ENCODE measurements at places on chromosomes 5 and 9.
A peak's percentile ranks its signal among the peaks of the same experiment; 100 is the strongest.

GRCh38 chr9:134887686-134888602 lies 7.3 kb downstream of the FCN2 start:
- no peak for DNase-seq

DNA sequence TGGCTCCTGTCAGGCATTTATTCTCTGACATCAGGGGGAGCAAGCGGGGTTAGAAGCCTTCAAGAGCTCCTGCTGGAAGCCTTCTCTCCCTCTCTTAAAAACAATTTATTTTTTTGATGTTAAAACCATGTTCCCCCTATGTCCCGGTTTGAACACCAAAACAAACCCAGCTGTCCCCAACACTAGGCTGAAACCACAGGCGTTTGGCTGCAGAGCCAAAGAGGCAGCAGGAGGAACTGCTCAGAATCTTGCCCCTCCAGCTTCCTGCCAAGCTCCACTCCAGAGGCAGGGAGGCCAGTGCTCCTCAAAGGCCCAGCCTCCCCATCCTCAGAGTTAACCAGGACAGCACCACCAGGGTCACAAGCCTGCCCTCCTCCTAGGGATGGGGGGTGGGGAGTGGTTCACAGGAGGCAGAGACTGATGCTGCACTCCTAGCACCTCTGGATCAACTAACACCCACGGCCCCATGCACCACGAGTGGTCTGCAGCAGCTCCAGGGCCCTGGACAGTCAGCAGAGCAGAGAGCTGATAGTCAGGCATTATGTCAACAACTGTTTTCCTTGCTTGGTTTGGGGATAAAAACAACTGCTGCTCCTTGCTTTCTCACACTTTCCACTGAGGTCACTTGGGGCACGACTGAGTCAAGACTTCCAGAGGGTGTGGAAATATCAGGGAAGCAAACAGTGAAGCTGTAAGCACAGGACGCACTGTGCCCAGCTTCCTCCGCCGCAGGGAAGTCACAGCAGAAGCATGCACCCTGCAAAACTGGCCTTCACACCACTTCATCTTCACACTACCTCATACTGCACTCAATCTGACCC lies 96.5 kb upstream of the ADRA1B start:
- DNase-seq = no peak

DNA sequence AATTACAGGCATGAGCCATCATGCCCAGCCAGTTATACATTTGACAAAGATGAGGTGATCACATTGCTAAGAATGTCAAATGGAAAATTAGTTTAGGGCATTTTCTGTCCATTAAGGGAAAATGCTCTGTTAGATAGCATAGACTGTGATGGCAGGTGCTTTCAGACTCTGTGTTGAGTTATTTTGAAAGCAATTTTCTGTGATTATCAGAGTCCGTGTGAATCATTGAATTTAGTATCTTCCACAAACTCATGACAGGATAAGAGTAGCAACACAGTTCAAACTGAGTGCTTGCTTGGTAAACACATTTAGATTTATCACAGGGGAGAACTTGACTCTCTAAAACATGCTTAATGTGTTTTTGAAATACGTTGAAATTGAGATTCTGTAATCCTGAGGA lies 69.0 kb downstream of the GAPVD1 start:
- no peak for DNase-seq

GRCh38 chr5:156815988-156816599 lies 34.0 kb upstream of the PPP1R2B start:
- DNase-seq = peak; percentile 2

DNA sequence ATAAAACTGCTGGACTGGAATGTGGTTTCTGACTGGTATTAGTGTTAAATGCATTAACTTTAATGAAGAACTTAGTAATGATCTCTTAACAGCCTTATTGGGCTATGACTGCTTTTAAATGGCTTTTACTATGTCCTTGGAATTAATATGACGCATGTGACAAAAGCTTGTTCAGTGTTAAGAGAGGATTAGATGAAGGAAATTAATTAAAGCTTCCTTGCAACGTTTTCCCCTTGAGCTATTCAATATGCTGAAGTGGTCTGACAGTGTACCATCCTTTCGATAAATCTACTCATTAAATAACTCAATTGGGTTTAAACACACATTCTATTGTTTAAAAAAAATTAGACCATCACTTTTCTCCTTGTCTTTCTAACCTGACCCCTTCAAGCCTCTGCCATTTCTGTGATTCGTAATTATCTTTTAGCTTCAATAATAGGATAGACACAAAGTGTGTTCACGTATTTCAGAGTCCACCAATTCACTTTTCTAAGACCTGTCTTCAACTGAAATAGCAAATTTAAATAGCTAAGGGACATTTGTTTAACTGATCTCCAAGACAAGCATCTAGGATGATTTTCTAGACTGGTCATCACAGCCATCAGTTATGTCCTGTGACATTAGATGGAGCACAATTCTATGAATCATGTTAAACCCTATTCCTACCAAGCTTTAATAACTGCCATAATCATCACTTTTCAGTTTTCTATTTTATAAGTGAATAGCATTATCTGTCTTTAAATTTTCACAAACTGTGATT lies 1258.0 kb upstream of the CDH9 start:
- DNase-seq = no peak

GRCh38 chr5:17249029-17249634 lies 31.7 kb downstream of the BASP1 start:
- DNase-seq = no peak

GRCh38 chr9:100670719-100671118 lies 92.8 kb downstream of the CAVIN4 start:
- DNase-seq = no peak

GRCh38 chr9:17611917-17612316 lies 33.1 kb downstream of the SH3GL2 start:
- DNase-seq = no peak

GRCh38 chr5:74613283-74613682 lies 27.2 kb downstream of the ENC1 start:
- DNase-seq = no peak

DNA sequence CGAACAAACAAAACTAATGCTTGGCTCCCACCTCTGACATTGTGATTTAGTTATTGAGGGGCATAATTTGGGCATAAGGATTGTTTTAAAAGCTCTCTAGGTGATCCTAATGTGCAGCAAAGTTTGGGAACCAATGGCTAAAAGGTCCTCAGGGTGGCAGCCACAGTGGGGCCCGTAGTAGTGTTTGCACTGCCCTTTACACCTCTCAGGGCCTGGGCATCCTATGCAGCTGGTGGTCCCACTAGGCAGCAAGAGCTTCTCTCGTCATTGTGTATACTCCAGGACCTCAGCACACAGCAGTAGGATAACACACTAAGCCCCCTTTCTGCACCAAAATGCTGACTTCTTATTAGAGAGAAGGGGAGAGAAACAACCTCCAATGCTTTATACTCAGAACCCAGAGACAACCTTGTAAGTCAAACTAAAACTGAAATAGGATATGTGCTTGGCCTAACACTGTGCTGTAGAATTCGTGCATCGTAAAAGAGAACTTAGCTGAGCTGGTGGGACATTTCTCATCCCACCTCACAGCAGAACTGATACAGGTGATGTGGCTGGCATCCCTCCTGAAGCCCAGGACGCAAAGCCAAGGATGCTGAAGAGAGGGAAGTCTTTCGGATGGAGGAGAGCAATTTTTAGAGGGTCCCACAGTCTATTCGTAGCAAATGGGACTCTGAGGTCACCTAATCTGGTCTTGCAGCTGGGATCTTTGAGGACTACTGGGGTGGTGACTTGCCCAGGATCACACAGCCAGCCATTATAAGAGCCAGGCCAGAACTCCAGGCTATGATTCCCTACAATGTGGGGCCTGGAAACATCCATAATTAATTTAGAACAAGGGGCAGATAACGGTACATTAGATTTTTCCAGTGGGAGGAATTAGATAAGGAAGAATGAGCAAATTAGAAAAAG lies 1.2 kb downstream of the GLRX start:
- DNase-seq = no peak

- no peak for DNase-seq
Observed at GRCh38 chr9:119026120-119026519, 343.1 kb downstream of the BRINP1 start.

- DNase-seq = no peak
Observed at GRCh38 chr5:154211641-154212390, 21.3 kb downstream of the GALNT10 start.

GRCh38 chr9:107973451-107973850 lies 483.9 kb upstream of the KLF4 start:
- DNase-seq = no peak

DNA sequence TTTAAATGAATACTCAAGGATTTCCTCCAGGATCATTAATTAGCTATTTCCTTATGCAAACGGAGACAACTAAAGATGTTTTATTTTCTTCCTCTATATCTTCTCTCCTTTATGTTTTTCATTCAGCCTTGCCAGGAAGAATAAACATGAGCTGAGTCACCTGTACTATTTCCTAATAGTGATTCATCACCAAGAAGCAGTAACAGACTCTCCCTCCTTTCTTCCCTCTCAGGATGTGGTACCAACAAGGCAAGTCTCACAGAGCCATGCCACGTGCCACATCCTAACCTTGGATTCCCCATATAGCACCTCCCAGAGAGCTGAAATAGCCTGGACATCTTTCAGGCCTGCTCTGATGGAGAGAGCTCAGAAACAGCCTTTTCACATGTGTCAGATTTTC lies 758.6 kb upstream of the DMAC1 start:
- DNase-seq = no peak

DNA sequence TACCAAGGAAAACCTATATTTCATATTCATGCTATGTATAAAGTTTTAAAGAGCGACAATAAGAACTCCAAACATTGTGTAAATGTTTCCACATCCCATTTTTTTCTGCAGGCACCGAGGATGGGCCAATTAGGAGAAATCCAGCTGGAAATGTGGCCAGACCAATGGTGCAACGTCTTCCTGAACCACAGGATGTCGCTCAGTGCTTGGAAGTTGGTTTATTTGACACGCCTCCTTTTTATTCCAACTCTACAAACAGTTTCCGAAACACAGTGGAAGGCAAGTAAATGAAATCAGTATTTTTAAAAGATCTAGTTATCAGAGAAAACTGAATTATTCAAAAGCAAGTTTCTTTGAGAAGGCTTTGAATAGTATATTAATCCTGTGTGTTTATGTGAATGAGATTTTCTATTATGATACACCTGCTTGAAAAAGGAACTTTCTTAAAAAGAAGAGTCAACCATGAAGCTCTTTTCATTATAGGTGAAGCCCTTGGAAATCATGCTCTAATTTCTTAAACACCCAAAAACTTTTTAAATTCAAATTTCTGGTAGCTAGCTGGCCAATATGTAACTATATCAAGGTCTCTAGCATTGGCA lies 9.1 kb downstream of the TYRP1 start:
- no peak for DNase-seq

DNA sequence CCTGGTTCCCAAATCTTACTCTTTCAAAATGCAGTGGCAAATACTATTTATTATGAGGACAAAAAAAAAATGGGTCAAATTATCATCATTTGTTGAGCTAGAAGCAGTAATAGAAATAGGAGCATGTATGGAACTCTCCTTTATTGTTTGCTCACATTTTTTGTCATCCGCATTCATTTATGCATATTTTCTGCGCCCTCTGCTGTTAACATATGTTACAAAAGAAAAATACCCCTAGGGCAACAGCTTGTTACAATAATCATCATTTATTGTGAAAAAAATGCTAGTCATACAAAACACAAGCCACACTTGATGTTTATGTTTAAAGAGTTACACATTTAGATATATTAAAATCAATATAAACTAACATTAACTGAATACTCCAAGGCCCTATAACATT lies 328.2 kb downstream of the TUSC1 start:
- DNase-seq = no peak

DNA sequence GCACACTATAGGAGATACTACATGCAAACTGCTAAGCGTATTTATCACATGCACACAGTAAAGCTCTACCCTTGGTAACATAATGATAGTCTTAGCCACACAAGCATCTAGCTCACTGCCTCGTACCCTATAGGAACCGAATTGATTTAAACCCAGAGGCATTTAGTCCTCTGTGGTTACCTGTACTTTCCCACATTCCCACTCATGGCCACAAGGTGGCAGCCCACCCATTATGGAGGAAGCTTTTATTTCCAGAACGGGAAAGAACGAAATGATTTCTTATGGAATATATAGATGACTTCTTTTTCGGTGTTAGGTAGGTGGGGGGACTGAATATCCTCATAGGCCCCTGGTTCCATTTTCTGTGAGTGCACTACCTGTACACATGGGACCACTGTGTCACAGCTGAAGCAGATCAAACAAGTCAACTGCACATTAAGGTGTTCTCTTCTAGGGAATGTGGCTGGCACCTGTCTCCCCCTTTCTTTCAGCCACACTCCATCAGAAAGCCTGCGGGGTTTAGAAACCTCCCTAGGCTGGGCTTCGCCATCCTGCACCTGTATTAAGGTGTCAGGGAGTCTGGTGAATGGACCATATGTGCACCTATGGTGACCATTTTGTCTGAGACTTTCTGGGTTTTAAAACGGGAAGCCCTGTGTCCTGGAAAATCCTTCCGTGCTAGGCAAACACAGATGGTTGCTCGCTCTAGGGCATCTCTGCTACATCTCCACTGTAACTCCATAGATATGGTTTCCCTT lies 313.2 kb downstream of the SLIT3 start:
- peak; percentile 41 for DNase-seq

DNA sequence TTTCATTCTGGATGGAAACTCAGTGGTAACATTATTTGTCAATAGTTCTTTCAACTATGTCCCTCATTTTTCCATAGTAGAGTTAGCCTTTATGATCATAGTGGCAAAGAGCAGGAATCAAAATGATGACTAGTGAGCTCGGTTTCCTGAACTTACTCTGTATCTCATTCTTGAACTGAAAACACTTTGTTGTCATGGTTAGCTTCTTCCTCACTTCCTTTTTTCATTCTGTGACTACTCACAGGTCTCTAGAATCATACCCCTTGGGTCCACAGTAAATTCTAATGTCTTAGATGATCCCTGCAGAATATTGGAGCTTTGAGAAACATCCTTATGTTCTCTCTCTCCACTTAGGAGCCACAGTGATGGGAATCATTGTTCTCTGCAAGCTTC lies 29.4 kb upstream of the RECK start:
- no peak for DNase-seq

DNA sequence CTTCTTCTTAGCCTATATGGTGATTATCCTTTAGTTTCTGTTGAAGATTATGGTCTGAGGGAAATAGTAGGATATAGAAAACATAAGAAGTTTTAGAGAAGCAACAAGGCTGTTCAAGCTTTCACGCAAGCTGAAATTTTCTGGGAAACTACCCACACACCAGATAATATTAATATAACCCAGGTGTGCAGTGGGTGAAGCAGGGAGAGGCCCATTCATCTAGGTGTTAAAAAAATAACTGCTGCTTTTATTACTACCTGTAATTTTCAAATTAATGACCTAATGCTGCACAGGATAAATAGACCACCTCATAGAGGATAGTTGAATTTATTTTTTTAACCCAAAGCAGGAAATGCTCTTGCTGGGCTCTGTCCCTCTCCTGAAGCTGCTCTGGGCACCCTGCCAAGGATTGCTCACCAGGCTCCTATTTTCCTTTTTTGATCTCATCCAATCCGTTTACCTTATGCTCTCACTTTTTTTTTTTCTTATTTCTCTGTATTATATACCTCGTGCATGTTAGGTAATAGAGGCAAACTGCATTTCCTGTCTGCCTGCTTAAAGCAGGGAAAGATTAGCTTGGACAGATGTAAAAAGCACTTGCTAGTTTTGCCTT lies 124.3 kb upstream of the SLC12A2 start:
- DNase-seq = no peak

Data from amygdala (tissue), 56 donors.